ENCODE measurements at places on chromosomes 16 and 17.

DNA sequence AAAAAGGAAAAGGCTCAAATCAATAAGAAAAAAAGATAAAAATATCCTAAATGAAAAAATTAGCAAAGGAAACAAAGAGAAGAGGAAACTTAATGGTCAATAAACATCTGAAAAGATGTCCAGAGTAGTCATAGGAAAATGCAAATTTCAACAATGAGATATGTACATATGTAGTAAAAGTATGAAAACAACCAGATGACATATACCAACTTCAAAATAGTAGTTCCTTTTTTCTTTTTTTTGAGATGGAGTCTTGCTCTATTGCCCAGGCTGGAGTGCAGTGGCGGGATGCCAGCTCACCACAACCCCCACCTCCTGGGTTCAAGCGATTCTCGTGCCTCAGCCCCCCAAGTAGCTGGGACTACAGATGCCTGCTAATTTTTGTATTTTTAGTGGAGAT lies 21.7 kb upstream of the NFAT5 start:
- DNase-seq: no peak

- no peak for DNase-seq
Observed at GRCh38 chr17:83024218-83024971, 55.0 kb upstream of the METRNL start.

GRCh38 chr16:87180069-87180468 lies 137.1 kb downstream of the C16orf95 start:
- no peak for DNase-seq

DNA sequence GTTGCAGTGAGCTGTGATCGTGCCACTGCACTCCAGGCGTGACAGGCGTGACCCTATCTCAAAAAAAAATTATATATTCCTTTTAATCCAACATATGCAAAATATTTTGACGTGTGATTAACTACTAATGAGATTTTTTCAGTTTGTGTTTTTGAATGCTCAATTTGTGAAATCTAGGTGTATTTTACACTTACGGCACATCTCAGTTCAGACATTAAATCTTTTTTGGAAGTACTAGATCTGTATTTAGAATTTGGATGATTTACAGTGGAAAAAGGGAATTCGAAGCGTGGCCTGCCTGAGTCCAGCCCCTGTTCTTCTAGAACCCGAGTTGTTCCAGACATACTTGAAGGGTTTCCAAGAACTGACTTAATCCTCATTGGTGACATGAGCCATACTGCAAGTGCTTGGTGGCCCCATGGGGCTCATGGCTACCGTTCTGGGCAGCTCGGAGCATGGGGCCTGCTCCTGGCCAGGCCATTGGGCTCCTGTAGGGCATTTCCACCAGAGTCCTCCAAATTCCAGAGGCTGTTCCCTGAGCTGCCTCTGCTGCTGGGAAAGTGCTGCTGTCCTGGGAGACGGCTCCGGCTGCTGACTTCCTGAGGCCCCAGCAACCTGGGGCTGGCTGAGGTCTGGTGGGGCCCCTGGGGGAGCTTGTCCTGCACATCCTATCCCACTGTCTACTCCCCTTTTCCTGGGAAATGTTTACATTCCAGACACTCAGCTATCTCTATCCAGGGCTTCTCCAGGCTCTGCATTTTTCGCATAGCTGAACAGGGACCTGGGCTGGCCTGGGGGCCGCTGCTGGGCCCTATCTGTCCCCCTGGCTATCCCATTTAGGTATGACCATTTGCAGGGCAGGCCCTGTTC lies 27.2 kb downstream of the LLGL2 start:
- no peak for DNase-seq

GRCh38 chr17:47687328-47687690 lies 6.7 kb upstream of the TBKBP1 start:
- DNase-seq: no peak

- DNase-seq: no peak
Observed at GRCh38 chr17:48672340-48672739, 46.2 kb upstream of the HOXB9 start.

- no peak for DNase-seq
Observed at GRCh38 chr16:58670177-58670576, 14.4 kb downstream of the SLC38A7 start.

DNA sequence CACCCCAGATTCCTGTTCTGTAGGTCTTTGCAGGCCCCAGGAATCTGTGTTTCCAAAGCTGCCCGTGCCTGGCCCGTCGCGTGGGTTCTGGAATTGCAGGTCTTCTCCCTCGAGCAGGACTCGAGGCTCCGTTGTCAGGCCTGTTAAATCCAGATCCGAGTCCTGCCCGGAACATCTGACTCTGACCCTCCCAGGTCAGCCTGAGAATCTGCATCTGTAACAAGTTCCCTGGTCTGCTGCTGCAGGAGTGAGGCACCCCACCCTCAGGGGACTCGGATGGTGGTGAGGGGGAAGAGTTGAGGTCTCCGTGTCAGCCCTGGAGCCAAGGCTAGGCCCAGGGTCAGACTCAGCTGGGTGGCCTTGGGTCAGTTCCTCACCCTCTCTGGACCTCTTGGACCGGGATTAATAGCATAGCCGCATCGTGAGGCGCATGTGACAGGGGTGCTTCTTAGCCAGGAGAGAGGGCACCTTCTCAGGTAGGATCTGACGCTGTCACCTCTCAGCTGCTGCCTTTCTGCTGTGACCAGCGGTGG lies 8.8 kb downstream of the SPIRE2 start:
- DNase-seq: no peak

DNA sequence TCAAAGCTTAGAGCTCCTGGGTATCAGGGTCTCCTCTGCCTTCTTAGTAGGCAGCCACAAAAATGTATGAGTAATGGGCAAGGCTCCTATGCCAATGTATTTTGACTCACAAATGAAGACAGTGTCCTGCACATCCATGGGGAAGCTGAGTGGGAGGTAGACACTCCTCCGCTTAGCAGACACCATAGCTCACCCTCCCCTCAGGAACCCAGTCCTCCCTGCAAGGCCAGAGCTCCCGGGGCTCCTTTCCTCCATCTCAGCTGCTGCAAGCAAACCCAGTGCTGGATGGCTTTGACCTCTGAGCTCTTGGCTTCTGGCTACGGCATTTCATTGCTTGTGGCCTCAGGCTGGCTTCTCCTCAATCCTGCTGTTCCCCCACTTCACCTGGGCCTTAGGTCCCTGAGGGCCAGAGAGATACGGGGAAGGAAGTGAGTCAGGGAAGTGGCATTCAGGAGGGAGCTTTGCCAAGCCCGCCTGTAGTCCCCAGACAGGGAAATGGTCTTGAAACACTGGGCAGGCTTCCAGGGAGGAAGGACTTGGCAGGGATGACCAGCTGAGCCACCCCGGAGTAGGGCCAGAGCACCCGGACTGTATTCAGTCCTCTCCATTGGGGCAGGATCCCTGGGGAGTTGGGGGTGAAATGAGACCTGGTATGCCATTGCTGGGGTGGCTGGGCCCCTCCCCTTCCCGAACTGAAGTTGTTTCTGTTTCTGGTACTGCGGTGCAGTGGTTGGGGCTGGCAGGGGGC lies 4.5 kb downstream of the ABCC3 start:
- DNase-seq: peak; percentile 99

DNA sequence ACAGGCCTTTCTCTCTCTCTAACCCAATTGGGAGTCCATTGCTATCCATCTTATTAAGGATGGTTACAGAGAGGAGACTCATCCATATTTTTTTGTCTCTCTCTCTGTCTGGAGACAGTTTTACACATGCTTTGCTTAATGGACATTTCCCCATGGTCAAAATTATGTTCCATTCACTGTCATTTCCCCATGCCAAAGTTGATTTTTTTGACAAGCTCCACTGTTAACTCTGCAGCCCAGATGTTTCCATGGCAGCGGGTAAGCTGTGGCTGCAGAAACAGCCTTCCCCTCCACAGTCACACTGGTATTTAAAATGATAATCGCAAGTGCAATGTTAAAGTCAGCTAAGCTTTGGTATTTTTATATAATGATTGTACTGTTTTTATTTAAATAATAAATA lies 63.9 kb upstream of the HLF start:
- DNase-seq: no peak

- no peak for DNase-seq
Observed at GRCh38 chr17:67993998-67994361, 2.3 kb downstream of the C17orf58 start.
